ENCODE measurements at places on chromosomes 4 and X.

- DNase-seq, result no peak
These were observed 55.0 kb downstream of the MRPL1 start for GRCh38 chr4:77917601-77918000.

DNA sequence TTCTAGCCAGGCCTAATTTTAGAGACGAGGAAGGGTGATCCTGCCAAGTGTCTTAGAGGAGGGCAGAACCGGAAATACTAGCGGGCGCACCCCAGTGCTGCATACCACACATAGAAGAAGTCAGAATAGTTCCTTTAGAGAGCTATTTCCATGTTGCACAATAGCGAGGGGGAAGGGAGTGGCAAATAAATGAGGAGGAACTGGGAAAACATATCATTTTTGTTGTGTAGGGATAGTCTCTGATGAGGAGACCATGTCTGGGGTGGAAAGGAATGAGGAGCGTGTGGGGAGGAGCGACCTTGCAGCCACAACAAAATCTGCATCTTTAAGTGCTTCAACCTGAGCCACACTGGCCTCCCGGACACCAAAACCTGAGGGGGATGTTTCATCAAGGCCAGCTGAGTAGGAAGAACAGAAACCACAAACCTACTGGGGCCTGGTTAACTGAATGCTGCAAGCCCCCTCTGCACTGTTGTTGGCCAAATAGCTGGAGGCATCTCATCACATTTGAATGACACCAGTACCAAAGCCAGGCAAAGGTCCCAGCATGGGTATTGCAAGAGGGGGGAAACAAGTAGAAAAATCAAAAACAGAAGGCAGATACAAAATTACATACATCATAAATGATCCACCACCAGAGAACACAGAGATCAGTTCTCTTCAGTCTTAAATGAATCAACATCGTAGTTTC lies 26.7 kb upstream of the C1QTNF7 start:
- no peak for DNase-seq

DNA sequence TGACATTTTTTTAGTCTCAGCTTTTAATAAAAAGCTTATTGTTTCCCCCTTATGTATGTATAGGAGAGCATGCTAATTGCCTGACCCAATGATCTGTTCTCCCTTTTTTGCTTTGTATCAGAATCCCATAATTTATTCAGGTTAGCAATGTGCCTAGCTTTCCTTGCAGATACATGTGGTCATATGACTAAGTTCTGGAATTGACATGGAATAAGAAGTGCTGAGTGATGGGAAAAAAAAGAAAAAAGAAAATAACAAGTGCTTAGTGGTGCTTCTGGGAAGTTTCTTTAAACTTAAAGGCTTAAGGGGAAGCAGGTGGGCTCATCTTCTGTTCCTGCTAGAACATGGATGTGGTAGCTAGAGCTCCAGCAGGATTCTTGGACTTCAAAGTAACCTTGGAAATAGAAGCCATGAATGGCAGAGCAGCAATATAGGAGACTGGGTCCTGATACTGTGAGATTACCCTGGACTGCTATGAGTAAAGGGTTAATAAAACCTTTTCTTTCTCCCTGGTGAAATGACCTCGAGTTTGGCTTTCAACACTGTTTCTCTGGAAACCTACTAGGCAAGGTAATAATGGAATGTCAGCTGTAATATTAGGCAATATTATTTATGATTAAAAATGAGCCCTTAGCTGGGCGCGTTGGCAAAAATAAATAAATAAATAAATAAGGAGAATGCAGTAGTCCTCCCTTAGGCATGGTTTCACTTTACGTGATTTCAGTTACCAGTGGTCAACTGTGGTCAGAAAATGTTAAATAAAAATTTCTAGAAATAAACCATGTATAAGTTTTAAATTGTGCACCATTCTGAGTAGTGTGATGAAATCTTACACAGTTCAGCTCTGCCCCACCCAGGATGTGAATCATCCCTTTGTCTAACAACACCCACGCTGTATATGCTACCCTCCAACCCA lies 16.7 kb upstream of the RBM41 start:
- no peak for DNase-seq

DNA sequence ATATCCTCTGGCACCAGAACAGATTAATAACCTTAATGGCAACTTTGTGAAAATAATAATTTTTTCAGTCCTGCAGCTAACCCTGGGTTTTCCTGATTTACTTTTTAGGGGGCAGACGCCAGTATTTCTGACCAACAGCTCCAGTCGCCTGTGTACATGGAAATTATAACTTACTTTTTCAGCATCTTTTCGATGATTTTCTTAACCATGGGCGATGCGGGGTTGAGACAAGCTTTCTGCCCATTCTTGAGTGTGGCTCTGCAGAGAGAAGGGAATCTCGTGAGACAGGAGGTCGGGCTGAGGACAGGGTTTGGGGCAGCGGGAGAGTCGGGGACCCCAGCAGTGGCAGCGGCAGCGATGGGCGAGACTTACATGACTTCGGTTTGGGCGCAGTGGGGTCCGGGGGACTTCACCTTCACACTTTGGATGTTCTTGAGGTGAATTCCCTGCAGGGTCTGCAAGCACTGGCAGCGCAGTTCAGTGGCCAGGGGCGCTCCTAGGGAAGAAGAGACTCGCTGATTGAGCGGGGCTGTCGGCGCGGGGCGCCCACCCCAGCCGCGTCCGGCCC lies 484 bp downstream of the CXCL2 start:
- no peak for DNase-seq

- no peak for DNase-seq
These were observed 1.2 kb downstream of the GUCY1A1 start for GRCh38 chr4:155667568-155668511.

DNA sequence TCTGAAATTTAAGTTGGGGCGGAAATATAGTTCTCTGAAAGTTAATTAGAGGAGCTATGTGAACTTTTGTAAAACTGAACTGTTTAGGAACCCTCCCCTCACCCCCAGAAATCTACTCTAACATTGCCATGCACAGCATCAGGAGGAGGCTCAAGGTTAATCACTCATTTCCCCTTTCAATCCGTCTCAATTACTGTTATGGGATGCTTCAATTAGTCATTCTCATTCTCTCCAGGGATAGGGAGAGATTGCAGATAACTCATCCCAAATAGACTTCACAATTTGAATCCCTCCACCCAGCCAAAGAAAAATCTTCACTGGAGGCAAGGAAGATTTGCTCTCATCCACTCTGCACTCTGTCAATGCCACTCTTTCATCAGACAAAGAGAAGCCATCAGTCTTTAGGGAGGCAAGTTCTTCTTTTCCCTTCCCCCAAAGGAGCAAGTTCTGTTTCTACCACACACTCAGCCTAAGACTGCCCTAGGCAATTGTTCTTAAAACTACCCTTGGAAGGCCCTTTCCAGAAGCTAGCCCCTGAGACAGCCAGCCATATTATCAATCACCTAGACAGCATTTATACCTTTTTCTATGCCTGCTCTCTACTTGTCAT lies 140.4 kb downstream of the SLC10A7 start:
- DNase-seq, result no peak

- DNase-seq, result no peak
These were observed 70.3 kb upstream of the IQCM start for GRCh38 chr4:149885896-149886295.

DNA sequence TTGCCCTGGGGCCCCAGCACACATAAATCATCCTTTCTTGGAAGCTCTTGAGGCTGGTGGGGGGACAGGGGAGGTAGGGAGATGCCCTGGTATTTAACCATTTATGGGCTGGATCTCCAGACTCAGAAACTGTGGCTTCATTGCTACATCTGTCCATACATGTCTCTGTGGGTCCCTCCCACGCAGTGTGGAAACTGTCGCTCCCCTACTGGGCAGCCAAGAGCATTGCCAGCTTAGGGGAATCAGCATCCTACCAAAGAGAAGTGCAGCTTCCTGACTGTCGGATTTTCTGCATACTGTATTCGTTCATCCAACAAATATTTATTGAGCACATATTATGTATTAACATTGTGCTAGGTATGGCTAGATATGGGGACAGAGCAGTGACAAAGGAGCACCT lies 3.7 kb downstream of the GRIPAP1 start:
- DNase-seq, result no peak

DNA sequence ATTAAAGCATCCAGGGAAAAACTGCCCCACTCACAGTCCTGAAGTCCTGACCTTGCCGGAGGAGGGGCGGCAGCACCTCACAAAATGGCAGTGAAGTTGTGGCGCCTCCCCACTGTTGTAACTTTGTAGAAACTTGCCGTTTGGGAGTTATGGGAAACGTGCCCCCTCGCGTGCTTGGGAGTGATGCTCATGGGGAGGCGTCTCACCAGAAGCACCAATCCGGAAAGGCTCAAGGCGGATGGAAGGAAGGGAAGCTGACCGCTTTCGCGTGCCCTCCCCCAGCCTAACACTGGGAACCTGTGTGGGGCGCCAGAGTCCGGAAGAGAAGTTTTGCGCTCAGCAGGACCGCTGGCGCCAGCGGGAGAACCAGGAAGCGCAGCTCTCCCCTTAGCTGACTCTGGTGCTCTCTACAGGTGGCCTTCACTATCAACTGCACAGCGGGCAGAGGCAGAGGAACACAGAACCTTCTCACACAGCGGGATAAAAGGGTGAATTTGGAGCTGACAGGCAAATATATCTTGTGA lies at the start of the genes CT45A10 and SAGE1:
CT45A10 (minus strand) TSS at position 151 of the 524 bp plus-strand sequence. CDS start 8,100 bp downstream, outside the sequence.
SAGE1 (plus strand) TSS at position 423 of the 524 bp plus-strand sequence. CDS start 2,527 bp downstream, outside the sequence.
- no peak for DNase-seq

- DNase-seq, result no peak
These were observed 754 bp downstream of the MTMR1 start for GRCh38 chrX:150693725-150694574.

GRCh38 chrX:154815274-154815818 lies 10.1 kb upstream of the MPP1 start:
- DNase-seq, result no peak

DNA sequence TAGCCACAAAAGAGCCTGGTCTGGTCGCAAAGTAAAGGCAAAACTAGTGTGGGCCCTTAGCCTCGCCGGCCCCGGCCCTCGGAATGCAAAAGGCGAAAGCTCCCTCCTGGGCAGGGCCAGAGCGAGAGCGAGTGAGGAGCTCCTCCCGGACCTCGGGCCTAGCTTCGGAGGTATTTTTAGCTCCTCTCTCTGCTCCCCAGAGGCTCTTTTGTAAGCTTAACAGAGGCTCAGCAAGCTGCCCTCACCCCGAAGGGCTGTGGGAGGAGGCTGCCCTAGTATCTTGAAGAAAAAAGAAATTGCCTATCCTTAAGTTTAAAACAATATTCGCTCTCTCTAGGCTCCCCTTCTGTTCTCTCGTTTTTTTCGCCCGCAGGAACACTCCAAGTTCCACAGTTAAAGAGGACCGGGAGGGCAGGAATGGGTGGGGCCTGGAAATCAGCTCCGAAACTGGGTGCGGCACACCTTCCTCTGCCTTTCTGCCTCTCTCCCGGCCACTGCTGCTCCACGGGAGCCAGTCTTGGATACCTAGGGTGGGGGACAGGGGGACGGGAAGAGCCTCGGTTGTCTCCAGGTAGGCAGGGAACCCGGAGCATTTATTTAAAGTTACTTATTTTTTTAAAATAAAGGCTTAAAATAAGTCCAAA lies 12.1 kb downstream of the HAND2 start:
- DNase-seq, result no peak

GRCh38 chrX:69014200-69014599 lies 151.1 kb downstream of the PJA1 start:
- no peak for DNase-seq

Data from stimulated activated CD8-positive, alpha-beta memory T cell treated with anti-CD3 and anti-CD28 coated beads, Interleukin-15, amount 100 ng/mL, for 24 hours (primary cell).